ENCODE measurements at places on chromosomes 5 and 9. TPM values are rescaled to one million over a fixed set of nuclear protein-coding genes. Genes with fewer than 3 reads are reported as not detected.
A peak's percentile ranks its signal among the peaks of the same experiment; 100 is the strongest.

DNA sequence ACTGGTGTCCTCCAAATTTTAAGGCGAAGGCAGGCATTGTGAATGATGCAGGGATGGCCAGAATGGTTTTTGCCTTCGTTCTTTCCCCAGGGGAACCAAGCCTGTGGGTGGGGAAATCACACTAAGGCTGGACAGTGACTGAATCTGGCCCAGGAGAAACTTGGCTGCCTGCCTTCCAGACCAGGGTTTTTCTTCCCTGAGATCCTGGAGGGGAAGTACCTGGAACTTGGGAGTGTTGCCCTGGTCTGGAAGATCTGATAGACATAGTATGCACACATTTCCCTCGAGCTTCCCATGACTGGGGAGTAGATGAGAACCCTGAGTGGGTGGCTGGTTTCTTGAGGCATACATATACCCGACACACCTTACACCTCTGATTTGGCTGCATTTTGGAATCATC, 664 bp upstream of the IL11RA start:
- peak overlapping the region; percentile 21 for H3K27ac ChIP-seq
- peaks cover 24% of the 10 kb centered on the region for H3K36me3 ChIP-seq
- DNase-seq, result no peak
- peaks cover 20% of the 10 kb centered on the region for H3K27me3 ChIP-seq

- DNase-seq, result no peak
- H3K27ac ChIP-seq, result no peak overlapping the region
- H3K36me3 ChIP-seq, result no peaks in the 10 kb centered on the region
- no peak overlapping the region for H3K4me3 ChIP-seq
- no peaks in the 10 kb centered on the region for H3K4me1 ChIP-seq
These were observed 42.7 kb downstream of the LRRC70 start for GRCh38 chr5:62621280-62621679.

DNA sequence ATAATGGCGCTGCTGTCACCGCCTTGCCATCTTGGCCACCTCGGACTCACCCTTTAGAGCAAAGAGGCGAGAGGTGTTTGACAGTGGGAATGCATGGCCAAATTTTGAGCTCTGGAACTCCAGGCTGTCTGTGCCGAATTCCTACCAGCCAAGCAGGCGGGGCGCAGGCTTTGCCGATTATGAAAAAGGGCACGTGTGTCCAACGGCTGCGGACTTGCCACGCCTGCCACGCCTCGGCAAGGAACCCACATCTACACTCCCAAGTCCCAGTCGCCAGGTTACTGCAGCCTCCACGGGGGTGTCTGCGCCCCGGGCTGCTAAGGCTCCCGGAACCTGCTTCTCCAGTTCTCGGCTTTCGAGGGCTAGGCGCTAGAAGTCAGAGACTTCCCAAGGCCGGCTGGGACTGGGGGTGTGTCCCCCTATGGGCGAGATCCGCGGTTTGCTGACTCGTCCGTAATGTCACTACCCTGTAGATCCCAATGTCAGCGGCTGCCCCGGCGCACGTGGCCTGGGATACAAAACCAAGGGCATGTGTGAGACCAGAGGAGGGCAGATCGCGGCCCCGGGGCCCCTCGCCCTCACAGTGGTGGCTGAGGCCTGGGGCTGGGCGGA, 2.8 kb downstream of the NPR3 start:
- DNase-seq, result peak; percentile 43
- peaks cover 14% of the 10 kb centered on the region for H3K36me3 ChIP-seq
- no peaks in the 10 kb centered on the region for H3K27me3 ChIP-seq
- H3K27ac ChIP-seq, result no peak overlapping the region

DNA sequence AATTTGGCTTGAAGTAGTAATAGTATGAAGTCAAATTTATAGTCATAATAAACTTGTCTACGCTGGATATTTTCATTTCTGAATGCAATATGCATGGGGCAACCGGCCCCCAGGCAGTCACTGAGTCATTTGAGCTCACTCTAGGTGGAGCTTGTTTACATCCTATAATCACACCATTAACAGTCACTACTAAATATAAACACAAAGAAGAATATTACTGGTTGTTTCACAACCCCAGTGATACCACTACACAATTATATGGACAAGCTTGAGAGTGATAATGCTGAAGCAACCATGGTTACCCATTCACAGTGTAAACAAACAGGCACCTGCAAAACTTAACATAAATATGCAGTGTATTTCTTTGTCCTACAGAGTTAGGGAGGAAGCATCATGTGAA, 68.7 kb downstream of the MARCHF3 start:
- no peak overlapping the region for H3K27ac ChIP-seq
- DNase-seq, result no peak
- peaks cover 21% of the 10 kb centered on the region for H3K4me1 ChIP-seq
- H3K27me3 ChIP-seq, result no peaks in the 10 kb centered on the region
- no peaks in the 10 kb centered on the region for H3K36me3 ChIP-seq
- H3K4me3 ChIP-seq, result no peak overlapping the region

GRCh38 chr5:66814146-66814991, 218.2 kb downstream of the MAST4 start:
- no peak overlapping the region for H3K4me3 ChIP-seq
- no peak overlapping the region for H3K27ac ChIP-seq
- H3K36me3 ChIP-seq, result no peaks in the 10 kb centered on the region
- no peaks in the 10 kb centered on the region for H3K27me3 ChIP-seq
- H3K4me1 ChIP-seq, result no peaks in the 10 kb centered on the region

Gene SLC4A9
- total RNA-seq, result 0.24 TPM

Gene MSMP
- total RNA-seq, result not detected

Gene GPR150
- 0.24 TPM for total RNA-seq

All from Calu3 (cell line).